ENCODE measurements at places on chromosomes 1 and 21.

GRCh38 chr21:35326677-35327076 lies 277.6 kb upstream of the RUNX1 start:
- ATAC-seq = no peak

GRCh38 chr1:220235462-220235861 lies 36.8 kb downstream of the RAB3GAP2 start:
- ATAC-seq = no peak

DNA sequence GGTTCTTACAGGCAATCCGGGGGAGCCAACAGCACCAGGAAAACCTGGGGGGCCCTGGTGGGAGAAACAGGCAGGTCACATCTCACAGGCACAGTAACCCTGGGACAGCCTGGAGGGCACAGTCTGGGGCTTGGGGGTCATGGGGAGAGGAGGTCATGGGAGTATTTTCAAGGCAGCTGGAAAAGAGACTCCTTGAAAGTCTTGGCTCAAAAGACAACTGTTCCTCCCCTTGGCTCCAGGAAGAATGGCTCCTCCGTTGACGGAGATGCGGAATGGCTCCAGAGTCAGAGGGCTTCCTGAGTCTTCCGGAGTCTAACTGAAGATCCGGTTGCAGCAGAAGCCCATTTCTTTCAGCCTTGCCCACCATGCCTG lies 25.9 kb upstream of the PEF1 start:
- ATAC-seq = no peak

DNA sequence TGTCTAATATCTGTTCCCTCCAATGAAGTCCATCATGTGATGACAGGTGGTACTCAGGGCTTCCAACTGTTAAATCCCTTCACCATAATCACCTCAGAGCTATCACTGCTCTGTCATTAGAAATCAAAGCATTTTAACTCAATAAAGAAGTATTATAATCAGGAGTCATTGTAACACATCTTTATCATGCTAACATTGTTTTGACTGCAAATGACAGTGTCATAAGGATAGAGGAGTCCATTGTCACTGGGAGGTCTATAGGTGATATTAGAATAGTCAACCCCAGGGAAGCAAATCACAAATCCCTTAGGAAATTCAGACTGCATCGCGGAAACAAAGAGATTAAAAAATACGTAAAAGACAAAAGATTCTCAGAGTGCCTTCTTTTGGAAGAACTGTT lies 30.8 kb downstream of the LRRC53 start:
- no peak for ATAC-seq

DNA sequence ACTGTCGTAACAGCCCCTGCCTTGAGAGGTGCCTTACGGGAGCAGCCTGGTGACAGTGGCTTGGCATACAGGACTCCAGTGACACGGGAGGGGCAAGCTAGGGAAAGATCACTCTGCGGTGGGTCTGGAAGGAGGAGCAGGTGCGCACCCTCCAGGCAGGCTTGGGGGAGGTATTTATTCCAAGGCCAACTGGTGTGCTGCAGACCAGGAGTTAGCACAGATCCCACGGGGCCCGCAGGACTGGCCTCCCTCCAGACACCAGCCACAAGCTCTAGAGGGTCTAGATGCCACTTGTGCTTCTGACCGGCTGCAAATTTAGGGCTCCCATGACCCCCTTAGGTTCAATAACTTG lies 22.1 kb downstream of the PSEN2 start:
- no peak for ATAC-seq

DNA sequence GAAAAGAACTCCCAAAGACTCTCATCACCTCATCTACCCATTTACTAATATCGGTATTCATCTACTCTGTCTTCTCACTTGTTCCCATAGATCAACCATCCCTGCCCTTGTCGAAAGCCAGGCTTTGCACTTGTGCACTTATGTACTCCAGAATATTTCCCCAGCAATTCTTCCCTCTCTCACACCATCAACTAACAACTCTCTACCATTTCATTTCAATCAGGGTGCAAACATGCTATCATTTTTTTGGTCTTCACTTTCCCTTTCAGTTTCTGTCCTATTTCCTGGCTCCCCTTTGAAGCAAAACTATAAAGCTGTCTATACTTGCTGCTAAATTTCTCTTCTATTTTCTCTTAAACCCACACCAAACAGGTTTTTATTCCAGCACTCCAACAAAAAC lies 6.7 kb downstream of the C1orf105 start:
- ATAC-seq = no peak

DNA sequence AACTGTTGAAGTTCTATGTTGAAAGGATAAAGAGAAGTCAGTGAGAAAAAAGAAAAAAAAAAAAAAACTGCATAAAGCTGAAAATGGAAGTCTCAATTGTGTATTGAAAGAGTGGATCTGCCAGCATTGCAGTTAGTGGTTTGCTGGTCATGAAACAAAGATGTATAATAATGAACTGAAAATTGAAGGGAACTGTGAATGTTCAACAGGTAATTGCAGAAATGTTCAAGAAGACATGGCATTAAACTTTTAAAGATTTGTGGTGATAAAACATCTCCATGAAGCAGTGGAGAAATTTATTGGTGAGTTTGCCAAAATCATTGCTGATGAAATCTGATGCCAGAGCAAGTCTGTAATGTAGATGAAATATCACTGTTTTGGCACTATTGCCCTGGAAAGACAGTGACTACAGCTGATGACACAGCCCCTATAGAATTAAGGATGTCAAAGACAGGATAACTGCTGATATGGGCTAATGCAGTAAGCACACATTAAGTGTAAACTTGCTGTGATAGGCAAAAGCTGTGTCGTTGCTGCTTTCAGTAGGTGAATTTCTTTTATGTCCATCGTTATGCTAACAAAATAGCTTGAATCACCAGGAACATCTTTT lies 71.0 kb downstream of the RD3 start:
- no peak for ATAC-seq

- ATAC-seq = no peak
These were observed 510.0 kb downstream of the LTN1 start for GRCh38 chr21:28482657-28483056.

DNA sequence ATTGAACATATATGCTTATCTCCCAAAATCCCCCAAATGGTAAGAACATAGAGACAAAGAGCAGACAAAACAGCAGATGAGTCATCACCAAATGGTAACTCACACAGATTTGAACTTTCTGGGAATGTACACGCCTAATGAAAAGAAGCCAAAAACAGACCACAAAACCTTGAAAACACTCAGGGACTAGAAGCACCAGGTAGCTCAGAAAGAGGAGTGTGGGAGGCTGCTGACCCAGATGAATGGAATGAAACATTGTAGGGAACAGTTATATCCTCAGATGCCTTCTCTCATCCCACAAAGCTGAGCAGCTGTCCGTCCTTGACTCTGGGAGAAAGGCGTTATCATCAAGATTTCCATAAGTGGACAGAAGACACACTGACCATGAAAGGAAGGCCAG lies 307.0 kb upstream of the USP25 start:
- no peak for ATAC-seq

Data from gastroesophageal sphincter (tissue), 4 donors.